ENCODE measurements at places on chromosomes 12 and 14. TPM values are rescaled to one million over a fixed set of nuclear protein-coding genes. Genes with fewer than 3 reads are reported as not detected.

Gene PMCH
- total RNA-seq = 0.59 TPM

Gene MGST1
- not detected for total RNA-seq

Gene MDP1
- 14.2 TPM for total RNA-seq

Gene KCNH5
- total RNA-seq = not detected

Gene SIX1
- not detected for total RNA-seq

Gene SART3
- total RNA-seq = 91.5 TPM

Gene CYP46A1
- 0.19 TPM for total RNA-seq

Gene SRGAP1
- 0.10 TPM for total RNA-seq

- DNase-seq = no peak
These were observed 393.3 kb upstream of the PRICKLE1 start for GRCh38 chr12:42982828-42983227.

DNA sequence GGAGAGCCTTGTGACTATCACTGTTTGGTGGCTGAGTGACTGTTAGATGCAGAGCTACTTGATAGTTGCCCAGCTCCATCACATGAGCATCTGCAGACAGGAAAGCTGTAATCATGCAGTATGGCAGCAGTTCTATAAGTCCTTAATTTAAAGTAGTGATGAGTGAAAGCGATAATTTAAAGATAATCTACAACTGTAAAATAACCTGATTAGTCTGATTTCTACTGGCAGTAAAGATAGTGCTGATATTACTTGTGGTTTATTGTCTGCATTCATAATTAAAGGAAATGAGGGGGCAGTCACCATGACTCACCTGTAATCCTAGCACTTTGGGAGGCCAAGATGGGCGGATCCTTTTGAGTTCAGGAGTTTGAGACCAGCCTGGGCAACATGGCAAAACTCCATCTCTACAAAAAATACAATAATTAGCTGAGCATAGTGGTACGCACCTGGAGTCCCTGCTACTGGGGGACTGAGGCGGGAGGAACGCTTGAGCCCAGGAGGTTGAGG is 41.2 kb upstream of the PLEKHD1 start:
- DNase-seq = no peak

DNA sequence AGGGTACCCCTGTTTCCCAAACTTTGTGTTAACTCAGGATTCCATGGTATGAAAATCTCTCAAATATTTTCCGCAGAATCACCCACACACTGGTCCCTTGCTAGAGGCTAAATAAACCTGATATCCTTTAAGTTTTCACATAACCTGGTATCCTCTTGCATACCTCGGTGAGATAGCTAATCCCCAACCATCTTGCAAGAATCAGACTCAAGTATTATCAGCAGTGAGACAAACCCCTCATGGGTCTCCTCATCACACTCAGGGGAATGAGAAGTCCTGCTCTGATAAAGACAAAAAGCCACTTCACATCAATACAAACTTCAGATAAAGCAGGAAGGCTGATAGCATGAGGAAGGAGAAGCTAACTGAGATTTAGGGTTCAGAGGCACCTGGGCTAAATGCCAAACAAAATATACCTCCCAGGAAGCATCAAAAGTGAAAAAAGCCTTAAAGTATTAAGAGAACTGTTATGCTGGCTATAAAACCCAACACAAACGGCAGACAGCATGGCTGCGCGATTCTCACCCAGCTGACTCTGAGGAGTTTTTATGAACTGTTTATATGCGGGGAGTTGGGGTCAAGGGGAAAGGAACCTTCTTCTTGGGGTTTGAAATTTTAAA is 96.5 kb downstream of the FOXN3 start:
- DNase-seq = no peak

DNA sequence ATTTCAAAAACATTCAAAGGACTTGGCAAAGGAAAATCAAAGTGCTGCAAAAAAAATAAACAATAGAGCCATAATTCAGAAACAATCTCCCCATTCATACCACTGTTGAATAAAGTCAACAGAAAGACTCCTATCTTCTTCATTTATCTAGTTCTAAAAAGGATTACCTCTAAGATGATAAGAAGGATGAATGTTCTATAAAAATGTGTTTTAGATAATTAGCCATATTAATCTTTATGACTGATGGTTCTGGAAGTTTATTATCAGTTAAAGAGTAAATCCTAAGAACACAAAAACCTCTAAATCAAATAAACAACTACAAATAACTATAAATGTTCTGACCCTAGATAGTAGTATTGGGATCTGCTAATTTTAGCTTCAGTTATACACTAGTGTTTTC is 37.8 kb upstream of the CDKL1 start:
- DNase-seq = no peak

- no peak for DNase-seq
These were observed 133.7 kb downstream of the PRIMA1 start for GRCh38 chr14:93654599-93654998.

DNA sequence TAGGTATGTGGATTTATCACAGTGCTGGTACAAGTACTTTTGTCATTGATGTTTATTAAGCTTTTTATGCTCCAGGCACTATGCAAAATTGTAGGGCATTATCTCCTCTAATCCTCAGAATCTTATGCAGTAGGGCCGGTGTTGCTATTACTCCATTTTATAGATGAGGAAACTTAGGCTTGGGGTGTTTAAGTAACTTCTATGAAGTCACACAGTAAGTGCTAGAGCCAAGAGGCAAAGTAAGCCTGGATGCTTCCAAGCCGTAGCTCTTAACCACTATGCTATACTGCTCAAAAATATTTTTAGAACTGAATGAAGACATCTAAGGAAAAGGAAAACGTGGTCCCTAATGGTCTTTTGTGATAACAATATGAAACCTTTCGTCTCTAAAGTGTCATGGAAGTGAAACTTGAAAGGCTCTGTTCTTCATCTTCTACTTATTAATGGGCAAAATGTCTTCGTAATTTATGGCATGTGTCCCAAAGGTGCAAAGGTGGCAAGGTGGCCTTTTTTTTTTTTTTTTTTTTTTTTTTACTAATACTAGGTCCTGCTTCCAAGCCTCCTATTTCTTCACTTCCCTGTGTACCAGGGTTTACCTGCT is 85.2 kb downstream of the ETV6 start:
- DNase-seq = no peak

DNA sequence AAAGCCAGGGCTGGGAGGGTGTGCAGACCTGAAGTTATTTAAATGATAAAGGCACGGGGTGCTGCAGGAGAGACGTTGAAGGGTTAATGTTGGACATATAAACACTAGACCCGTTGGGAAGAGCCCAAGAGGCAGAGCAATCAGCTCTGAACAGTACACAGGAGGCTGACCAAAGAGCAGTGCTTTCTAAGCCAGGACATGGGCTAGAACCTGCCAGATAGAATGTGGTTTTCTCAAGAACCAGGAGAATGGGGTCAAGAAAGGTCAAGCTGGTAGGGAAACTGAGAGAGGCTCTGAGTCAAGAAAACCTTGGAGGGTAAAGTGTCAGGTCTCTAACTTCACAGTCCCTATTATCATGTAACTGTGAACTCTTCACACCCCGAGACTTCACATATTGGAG is 143.2 kb upstream of the EEA1 start:
- DNase-seq = no peak

- DNase-seq = no peak
These were observed 4.0 kb downstream of the STX2 start for GRCh38 chr12:130835011-130835410.

- no peak for DNase-seq
These were observed 7.7 kb downstream of the RACGAP1 start for GRCh38 chr12:50017641-50018040.

DNA sequence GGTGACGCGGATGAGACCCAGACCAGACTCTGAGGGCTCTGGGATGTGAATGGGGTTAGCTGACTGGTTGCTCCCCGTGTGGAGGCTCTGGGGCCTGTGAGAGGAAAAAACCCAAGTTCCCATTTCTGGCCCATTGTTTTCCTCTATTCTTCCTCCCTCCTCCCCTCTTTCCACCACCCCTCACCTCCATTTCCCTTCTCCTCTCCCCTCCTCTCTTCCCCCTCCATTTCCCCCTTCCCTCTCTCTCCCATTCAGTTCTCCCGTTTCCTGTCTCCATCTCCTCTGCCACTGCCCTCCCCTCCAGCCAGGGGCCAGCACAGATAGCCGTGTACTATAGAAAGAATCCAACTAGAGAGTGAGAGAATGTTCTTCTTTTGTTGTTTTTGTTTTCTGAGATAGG is 12.6 kb upstream of the PRPH start:
- DNase-seq = no peak

All from activated CD4-positive, alpha-beta memory T cell treated with anti-CD3 and anti-CD28 coated beads for 36 hours (primary cell).